ENCODE measurements at places on chromosomes 5 and 9.

DNA sequence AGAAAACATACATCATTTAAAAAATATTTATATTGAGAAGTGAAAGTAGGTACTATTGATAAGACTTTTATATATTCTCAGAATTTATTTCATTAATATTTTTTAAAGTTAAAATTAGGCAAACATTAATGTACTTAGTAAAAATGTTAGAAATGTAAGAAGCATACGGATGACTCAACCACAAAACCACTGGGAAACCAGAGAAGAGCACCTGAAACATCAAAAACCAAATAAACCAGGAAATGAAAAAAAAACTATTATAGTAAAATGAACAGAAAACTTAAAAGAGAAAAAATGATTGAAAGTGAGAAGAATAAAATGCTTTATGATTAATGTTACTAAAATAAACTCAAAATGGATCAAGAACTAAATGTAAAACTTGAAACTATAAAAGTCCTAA is 233.2 kb upstream of the DAB2 start:
- peak; percentile 40 for DNase-seq

DNA sequence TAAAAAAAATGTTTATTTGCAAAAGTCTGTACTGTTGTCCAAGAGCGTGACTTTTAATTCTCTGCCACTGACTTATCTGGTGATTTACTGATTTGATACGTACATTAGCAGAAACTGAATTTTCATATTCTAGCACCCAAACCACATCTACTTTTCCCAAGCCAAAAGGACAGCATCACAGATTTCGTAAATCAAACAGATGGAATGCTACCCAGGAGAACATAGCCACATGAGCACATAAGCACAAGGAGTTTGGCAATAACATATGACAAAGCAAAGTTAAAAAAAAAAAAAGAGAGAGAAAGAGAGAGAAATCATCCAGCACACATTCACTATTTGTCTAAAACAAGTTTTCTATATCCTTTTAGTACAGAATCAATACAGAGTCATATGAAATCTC is 83.7 kb downstream of the HINT1 start:
- DNase-seq = peak; percentile 27

GRCh38 chr5:80686757-80687156 is 32.0 kb upstream of the DHFR start:
- peak; percentile 17 for DNase-seq

- DNase-seq = no peak
Measured at GRCh38 chr9:87425202-87425601, 72.5 kb upstream of the DAPK1 start.

- peak; percentile 28 for DNase-seq
Measured at GRCh38 chr5:27472000-27472763, 433.8 kb upstream of the CDH9 start.

- no peak for DNase-seq
Measured at GRCh38 chr9:128902351-128903078, 18.3 kb upstream of the PHYHD1 start.

DNA sequence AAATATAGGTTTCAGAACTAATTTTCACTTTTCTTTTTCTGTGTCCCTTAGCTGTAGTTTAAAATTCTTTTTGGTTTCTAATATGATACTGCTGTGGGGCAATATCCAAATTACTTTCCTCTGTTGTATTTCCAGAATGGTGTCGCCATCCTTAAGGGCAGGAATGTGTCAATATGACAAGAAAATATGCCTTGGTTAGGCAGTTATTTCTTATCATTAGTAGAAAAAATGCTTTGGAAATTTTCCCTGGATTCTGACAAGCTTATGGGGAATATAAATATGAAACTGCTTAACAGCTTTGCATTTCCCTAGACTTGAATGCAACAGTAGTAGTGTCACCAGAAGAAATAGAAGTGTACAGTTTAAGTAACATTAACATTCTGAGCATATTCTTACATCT is 29.4 kb downstream of the ANKRD34B start:
- no peak for DNase-seq

- DNase-seq = no peak
Measured at GRCh38 chr5:177105691-177106476, 19.2 kb downstream of the FGFR4 start.

DNA sequence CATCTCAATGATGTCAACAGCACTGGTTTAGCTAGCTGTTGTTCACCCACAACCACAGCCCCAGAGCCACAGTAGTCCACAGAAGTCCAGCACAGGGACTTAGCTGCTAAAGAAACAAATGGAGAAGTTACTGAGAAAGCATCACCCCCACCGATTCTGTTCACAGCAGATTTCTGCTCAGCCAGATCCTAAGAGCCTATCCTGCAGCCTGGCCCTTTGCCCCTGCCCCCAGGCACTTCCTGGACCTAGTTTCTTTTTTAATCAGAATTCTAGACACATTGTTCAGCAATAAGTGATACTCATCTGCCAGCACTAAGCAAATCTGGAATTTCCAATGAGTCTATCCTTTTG is 7.4 kb downstream of the B4GALT1 start:
- peak; percentile 53 for DNase-seq

DNA sequence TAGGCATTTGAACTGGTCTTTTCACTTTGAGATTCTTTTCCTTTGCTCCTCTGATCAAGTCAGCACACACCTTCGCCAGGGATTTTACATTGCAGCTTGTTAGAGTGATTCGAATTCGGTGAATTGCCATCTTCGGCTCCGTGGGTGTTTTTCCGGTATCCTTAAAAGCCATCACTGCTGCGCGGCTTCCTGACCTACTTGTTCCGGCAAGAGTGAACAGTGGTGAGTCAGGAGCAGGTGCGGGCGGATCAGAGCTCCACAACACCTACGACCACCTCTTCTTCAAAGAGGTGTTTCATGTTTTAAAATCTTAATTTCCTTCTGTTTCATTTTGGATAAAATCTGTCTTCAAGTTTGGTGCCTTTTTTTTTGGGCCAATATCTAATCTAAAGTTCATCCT is 134.6 kb downstream of the TMC1 start:
- no peak for DNase-seq

GRCh38 chr5:11027660-11028059 is 266.6 kb upstream of the DAP start:
- no peak for DNase-seq

DNA sequence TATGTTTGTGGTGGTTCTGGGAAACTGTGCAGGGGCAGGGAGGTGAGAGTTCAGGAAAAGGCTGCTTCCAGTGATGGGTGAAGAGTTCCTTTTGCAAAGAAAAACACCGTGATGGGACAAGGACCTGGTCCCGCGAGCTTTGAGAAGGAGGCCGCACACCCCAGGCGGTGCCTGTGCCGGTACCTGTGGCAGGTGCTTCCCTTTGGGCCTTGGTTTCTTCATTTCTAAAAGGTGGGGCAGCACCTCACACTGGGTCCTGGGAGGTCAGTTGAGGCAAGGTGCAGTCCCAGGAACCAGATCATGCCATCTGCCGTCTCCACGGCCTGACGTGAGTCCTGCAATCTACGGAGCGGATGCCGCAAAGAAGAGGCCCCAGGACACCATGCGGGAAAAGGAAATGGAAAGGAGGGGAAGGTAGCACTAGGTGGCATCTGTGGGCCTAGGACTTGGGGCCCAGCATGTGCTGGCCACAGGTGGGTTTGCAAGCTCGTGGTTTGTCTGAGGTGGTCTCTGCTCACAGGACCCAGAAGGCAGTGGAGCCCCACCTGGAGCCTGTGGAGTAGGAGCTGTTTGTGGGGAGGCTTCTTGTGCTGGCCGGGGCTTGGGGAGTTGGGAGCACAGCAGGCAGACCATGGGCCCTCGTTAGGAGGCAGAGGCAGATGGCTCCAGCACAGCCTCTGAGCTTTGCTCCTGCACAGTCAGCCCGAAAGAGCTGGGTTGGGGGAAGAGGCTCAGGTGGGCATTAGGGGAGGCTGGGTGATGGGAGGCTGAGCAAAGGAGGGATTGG is 131.6 kb downstream of the CACNA1B start:
- no peak for DNase-seq

- DNase-seq = no peak
Measured at GRCh38 chr5:179224741-179225140, 120.5 kb downstream of the ADAMTS2 start.

DNA sequence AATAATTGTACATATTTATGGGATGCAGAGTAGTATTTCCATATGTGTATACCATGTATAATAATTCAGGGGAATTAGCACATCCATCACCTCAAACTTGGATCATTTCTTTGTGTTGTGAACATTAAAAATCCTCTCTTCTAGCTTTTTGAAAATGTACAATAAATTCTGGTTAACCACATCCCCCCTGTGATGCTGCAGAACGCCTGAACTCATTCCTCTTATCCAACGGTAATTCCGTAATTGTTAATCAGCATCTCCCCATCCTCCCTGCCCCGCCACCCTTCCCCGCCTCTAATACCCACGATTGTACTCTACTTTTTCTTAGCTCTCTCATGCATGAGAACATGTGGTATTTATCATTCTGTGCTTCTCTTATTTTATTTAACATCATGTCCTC is 127.7 kb upstream of the ANKRD55 start:
- DNase-seq = no peak

DNA sequence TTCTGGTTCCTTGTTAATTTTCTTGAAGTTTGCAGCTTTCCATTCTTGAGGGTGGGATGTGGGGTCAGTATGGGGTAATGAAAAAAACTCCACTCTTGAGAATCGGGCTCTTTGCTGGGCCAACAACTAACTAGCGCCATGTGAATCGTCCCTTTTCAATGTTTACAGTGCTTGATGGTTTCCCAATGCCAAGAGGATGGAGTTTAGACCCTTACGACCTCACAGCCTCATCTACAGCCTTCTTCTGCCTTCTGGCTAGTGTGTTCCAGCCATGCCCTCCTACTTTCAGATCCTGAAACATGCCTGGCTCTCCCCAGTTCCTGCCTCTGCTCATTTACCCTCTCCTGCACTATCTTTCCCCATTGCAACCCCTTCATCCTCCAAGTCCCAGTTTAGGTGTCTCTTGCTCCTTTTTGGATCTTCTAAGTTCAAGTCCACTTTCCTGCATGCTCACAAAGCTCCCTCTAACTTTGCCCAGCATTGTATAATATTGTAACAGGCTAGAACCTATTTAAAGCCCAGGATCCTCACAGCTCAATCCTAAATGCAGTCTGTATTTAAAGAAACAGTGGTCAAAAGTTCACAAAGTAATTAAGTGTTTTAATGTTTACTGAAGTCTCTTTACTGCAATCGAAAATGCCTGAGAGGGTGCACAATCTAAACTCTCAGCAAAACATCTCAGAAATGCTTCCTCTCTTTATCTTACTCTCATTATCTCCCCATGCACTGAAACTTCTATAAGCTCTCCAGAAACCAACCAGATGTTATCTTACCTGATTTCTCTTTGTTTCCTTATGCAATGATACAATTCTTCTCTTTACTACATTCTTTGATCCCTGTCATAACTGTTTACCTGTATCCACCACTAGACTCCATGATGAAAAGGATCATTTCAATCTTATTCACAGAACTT is 20.6 kb upstream of the CAST start:
- no peak for DNase-seq

DNA sequence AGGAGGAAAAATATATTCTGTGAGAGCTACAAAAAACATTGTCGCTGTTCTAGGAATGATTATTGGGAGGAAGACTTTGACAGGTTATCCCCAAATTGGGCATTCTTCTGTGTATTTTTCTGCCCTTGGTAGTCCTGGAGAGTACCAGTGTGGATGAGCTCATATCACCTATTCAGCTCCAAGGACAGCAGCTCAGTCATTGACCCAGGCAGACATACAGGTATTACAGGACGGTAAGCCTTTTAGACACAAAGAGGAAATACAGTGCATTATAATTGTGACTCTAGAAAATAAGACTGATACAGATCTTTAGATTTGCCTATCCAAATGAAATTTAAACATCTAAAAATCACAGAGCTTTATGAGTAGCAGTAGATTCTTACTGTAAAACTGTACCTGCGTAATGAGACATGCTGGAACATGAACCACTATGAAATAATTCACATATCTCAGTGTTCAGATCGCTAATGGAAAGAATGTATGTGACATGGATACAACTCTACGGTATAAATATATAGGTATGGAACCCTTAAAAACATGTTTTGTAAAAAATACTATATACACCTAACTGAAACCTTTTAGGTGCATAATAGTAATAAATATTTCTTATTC is 56.0 kb downstream of the PLK2 start:
- no peak for DNase-seq

GRCh38 chr9:28059192-28059591 is 485.9 kb upstream of the C9orf72 start:
- DNase-seq = no peak

DNA sequence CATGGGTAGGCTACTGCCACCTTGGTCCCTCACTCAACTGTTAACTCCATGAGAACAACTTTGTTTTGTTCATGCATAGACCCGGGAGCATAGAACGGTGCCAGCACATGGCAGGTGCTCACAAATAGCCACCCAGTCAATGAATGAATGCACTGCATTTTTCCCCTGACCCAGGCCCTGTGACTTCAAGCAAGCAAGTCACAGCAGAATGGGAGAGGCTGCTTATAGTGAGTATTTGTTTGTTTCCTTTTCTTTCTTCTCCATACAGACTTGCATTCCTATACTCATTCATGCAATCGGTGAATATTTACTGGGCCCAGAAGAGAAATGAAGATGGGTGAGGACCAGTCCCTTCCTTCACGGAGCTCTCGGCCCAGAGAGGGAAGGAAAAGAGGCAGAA is 62.0 kb downstream of the SHB start:
- no peak for DNase-seq

- DNase-seq = no peak
Measured at GRCh38 chr5:169219351-169219750, 81.6 kb downstream of the SLIT3 start.

DNA sequence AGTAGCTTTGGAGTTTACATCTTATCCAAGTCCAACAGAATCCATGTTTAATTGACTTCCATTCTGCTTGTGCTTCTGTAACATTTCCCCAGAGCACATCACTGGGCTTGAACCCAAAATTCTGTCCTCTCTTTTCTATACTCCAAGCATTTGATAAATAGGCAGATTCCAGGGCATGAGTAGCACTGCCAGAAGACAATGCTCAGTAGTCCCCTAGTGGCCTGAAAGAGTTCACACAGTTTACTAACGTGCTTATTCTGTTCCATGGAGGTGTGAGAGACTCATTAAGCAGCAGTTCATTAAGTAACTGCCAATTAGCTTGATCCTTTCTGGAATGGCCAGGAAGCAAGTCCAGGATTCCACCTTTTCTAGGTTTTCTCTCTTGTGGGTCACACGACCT is 9.4 kb upstream of the GABRA6 start:
- no peak for DNase-seq

Measured in HCEC 1CT (cell line).